NCI-H1930 (cell line): ENCODE measurements at places on chromosomes 6 and 20.

GRCh38 chr6:38957426-38957825 is 91.2 kb upstream of the GLP1R start:
- DNase-seq = no peak

DNA sequence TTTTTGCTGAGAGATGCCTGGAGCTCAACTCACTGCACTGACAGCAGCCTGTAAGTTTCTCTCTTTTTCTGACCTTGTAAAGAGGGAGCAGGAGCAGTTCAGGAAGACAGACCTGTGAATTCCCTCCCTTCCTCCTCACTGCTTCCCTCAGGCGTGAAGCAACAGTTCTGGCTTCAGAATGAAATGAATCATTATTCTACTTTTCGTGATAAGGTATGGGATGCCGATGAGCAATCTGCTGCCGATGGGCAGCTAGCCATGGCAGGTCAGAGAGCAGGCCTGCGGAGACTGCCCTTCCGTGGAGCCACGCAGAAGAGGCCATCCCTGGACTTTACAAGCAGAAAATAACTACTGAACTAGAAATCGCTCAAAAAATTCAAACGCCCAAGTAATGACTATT is 426.5 kb upstream of the RNF217 start:
- DNase-seq = no peak

DNA sequence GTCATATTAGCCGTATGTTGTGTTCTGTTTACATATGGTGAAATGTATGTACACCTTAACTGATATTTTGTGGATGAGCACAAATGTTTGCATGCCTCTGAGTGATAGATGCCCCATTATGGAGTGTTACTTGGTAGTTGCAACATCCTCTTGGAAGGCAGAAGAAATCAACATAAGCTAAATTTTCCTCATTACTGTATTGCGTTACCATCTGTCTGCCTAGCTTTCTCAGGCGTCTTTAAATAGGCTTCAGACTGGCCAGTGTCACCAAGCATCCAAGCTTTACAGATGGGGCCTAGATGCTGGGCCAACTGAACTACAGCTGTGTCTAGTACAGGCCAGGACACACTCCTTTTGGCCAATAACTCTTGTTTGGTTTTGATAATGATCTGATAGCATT is 250.6 kb downstream of the SAMD5 start:
- DNase-seq = peak; percentile 11

- no peak for DNase-seq
Measured at GRCh38 chr20:50930976-50931305, 296 bp downstream of the ADNP start.

GRCh38 chr6:22392711-22393110 is 95.9 kb upstream of the PRL start:
- no peak for DNase-seq

GRCh38 chr20:44388466-44389023 is 33.0 kb downstream of the HNF4A start:
- peak; percentile 31 for DNase-seq

DNA sequence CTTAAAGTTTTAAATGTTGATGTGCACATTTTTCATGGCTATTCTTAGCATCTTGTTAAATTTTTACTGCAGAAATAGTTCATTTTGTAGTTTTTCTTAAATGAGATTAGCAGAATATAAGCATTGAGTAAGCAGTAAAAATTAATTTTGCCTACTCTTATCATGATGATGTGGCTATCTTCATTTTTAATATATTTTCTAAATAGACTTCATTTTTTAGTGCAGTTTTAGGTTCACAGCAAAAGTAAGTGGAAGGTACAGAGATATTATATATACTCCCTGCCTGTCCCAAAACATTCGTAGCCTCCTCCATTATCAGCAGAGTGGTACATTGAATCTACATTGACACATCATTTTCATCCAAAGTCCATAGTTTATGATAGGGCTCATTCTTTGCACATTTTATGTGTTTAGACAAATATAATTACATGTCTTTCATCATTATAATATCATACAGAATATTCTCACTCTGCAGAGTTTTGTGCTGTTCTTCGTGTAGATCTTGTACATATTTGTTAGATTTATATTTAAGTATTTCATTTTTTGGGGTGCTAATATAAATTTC is 13.7 kb downstream of the STXBP5 start:
- DNase-seq = no peak

DNA sequence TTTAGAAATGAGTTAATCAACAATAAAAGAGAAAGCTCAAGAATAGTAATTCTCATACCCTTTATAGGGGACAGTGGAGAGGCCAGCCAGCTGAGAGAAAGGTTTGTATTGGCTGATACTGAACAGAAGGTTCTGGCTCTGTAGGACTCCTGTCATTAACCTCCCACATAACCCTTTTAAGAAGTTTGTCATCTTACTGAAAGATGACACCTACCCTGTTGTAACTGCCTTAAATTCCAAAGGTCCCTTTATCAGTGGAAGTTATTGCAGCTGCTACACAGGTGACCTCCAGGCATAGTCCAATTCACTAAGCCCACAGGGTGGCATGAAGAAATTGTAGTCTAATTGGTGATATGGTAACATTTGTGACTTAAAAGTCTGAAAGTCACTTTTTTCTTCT is 790.1 kb downstream of the TENT5A start:
- DNase-seq = no peak

DNA sequence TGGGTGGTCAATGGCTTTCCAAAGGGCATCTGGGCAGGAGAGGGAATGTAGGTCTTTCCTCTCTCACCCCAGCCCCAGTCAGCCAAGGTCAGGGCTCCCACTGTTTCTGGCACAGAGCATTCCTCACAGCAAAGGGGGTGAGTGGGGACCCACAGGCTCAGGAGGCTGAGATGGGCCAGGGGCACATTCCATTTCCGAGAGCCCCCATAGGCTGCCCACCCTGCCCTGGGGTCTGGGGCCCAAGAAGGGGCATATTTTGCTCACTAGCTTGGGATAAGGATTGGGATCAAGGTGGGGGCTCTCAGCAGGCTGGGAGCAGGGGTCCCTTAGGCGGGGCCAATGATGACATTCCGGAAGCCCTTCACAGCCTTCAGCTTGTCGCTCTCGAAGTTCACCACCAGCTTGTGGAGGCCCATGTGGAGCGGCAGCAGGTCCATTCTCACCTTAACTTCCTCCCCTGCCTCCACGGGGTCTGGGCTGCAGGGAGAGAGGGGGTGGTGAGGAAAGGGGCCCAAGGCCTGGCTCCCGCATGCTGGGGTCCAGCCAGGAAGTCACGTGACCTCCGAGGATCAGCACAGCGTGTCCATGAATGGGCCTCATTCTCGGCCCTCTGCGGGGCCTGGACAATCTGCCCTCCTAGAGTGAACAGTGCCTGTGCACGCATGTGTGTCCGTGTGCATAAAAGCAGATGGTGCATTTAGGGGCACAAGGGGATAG is 35.0 kb downstream of the TGM2 start:
- DNase-seq = no peak

DNA sequence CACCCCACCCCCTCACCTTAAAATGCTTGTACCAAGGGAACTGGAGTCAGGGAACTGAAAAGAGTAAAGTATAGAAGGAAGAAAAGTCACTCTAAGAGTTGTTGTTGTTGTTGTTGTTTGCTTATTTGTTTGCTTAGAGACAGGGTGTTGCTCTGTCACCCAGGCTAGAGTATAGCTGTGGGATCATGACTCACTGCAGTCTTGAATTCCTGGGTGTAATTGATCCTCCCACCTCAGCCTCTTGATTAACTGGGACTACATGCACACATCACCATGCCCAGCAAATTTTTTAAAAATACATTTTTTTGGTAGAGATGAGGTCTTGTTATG is 681.6 kb upstream of the GJE1 start:
- no peak for DNase-seq

DNA sequence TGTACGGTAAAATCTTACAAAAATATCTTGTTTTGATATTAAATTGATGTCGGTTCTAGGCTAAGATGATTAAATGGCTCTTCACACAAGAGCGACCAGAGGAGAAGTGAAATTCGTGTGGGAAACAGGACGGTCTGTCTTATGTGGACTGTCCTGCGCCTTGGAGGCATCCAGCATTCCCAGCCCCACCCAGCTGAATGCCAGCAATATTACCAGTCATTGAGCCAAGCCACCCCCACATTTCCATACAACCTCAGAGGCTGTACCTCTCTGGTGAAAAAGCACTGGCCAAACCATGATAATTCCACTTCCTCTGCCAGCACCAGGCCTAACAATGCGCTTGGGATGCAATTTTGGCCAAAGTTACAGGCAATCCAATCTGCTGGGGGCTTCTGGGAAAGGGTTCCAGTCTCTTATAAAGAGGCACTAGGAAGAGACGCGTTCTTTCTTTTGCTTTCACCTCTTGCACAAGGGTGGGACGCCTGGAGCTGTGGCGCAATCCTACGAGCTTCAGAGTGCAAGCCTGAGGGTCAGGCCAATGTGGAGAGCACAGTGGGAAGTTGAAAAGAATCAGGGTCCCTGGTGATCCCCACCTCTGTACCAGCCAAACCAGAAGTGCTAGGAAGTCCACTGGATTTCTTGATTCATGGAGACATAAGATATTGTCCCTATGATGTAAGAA is 213.1 kb downstream of the PREX1 start:
- no peak for DNase-seq

GRCh38 chr6:147397306-147397705 is 111.2 kb upstream of the SAMD5 start:
- no peak for DNase-seq

DNA sequence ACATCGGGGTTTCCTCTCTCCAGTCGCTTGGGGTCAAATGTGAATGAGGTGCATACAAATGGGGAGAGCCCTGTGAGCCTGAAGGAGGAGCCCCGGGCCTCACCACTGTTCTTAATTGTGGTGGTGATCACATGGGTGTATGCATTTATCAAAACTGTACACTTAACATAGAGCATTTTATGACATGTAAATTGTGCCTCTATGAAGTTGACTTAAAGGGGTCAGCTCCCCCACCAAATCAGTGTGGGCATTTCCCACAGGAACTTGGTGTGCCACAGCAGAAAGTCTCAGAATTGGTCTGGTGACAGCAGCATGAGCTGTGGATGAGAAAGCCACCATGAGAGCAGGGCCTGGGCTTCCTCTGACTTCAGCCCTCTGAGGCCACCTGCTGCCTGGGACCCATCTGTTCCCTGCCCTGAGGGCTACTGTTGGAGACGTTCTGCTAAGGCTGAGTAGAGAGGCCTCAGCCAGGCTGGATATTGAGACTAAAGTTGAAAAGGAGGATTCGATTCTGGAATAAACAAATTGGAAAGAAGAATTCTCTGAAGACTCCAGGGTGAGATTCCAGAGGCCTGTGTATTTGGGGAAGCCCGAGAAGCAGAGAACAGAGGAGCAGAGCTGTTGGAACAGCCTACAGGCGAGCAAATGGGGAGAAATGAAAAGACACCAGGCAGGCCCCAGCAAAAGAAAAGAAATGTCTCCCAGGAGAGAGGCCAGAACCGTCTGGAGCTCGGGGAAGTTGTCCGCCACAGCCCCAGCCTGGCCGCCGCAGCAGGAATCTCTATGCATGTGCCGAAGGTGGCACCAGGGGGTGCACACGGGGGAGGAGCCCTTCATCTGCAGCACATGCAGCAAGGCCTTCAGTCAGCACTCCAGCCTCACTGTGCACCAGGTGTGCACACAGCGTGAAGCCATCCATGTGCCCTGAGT is 37.6 kb upstream of the XRN2 start:
- DNase-seq = no peak

- no peak for DNase-seq
Measured at GRCh38 chr20:34549291-34549928, 9.1 kb upstream of the MAP1LC3A start.

DNA sequence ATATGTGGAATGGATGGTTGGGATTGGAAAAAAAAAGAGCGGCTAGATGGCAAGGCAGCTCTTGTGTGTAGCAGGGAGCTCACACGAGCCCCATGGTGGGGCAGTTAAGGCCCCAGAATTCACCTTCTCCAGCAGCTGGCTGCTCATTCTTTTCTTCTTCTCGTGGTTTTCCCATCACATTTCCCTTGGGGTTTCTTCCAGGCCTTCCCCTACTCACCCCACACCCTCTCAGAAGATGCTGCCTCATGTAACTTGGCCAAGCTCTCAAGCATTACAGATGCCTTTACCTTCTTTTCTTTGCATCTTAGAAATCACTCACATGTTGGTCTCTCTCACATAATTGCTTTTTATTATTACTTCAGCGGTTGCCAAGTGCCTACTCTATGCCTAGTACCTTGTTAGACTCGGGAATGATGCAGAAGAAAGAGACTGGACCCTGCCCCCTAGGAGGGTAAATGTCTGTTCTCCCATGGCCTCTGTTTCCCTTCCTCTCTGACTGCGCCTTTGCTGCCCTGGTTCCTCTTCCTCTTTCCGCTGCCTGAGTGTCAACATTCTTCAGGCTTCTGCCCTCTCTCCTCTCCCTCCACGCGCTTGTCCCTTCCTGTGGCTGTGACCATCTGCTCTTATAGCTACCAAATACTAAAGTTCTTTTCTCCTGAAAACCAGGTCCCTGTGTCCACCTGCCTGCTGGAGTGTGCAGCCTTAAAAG is 28.6 kb downstream of the PPARD start:
- no peak for DNase-seq

DNA sequence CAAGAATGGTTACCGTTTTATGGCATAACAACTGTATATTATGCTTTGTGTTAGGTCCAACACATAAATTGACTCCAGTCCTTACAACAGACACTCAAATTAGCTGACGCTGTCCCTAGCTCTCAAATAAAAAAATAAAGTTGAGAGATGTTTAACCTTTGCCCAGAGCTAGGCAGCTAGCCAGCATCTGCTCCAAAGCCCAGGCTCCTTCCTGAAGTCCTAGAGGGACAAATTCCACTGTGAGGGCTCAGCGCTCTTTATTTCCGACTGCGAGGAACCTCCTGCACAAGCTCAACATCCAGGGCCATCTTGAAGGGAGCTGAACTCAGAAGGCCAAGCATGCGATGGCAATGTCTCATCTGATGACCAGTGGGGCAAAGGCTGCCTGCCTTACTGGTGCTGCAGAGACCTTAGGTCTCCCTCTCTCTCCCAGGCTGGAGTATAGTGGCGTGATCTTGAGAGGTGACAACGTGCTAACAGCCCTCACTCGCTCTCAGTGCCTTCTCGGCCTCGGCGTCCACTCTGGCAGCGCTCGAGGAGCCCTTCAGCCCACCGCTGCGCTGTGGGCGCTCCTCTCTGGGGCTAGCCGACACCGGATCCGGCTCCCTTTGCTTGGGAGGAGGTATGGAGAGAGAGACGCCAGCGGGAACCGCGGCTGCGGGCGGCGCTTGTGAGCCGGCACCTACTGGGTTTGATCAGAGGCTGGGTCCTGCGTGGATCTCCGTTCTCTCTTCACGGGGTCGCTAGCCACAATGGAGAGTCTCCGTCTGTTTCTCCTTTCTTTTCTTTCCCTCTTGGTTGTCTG is 24.7 kb upstream of the GFOD1 start:
- DNase-seq = no peak

DNA sequence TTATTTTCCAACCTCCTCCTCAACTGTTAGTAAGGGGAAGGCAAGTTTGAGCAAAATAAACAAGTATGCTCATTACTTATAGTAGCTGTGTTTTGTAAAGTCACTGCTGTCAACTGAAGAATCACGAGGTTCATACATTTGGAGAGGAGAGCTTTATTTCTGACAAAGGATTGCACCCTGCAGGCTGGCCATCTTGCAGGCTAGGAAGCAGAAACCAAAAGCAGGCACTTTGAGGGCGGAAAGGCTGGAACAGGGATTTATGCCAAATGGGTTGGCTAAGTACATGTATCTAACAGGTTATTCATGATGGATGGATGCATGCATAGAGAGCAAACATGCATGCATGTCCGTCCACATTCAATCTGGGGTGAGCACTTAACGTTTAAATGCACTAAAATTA is 46.7 kb downstream of the PSMB1 start:
- DNase-seq = no peak
